ENCODE measurements at places on chromosomes 13 and 19.

- no peak for DNase-seq
These were observed 704.2 kb upstream of the KLHL1 start for GRCh38 chr13:70812481-70812880.

DNA sequence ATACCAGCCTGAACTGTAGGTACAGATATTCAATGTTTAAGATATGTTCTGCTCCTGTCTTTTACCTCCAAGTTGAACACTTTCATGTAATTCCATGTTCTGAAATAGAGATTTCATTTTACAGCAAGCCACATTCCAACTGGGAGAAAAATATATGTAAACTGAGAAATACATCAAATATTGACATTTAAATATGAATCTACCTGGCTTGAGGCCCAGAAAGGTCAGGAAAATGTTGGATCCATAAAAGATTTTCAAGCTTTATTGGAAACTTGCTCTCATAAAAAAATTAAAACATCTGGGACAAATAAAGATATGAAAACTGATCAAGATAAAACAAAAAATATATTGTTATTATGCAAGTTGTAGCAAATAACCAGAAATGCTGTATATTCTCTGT, 1078.7 kb upstream of the ATXN8OS start:
- DNase-seq: no peak

DNA sequence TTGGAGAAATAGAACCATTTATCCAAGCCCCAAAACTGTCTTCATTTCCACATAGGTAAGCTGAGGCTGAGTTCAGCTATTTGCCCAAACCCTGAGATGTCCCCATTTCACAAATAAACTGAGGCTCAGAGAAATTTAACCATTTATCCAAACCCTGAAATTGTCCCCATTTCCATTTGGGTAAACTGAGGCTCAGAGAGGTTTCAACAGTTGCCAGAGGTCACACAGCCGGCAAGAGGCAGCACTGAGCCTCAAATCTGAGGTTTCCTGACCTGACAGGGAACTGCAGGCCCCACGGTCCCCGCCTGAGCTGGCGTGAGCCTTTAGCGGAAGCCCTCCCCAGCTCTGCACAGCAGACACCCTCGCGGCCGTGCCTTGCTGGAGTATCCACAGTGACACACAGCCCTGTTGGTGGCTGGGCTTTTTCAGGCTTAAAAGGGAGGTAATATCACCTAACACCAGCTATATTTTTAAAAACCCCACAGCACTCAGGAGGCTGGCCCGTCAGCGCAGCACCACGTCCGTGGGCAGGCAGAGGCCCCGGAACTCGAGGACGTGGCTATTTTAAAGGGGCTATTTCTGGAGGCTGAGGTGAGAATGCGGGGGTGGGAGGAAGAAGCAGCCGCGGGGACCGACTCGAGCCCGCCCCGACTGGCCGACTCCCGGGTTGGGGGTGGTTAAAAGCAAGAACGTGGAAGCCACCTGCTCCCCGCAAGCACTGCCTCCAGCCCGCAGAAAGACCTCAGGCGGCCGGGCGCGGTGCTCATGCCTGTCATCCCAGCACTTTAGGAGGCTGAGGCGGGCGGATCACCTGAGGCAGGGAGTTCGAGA, 18.5 kb downstream of the PTPRS start:
- DNase-seq: peak; percentile 13

GRCh38 chr13:38641164-38641948, 45.5 kb upstream of the FREM2 start:
- DNase-seq: no peak

Data from amygdala (tissue), 56 donors.